ENCODE measurements at places on chromosomes 3 and 15. TPM values are rescaled to one million over a fixed set of nuclear protein-coding genes. Genes with fewer than 3 reads are reported as not detected.

DNA sequence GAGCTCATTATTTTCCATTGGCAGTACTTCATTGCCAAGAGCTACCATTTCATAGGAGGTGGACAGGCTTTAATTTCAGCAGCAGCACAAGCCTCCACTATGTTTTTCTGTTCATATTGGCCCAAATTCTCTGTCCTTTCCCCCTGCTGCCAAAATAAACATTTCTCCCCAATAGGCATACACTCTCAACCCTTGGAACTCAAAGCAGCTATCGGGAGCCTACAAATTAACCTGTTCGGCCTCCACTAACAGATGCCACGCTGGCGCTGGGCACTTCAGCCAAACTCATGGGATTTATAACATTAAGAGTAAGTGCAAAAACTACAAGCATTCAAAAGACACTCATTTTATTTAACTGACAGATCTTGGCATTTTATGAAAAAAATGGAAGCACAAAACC, 95.7 kb downstream of the NSUN3 start:
- H3K4me3 ChIP-seq = no peak overlapping the region
- H3K4me1 ChIP-seq = no peaks in the 10 kb centered on the region
- no peak overlapping the region for H3K27ac ChIP-seq
- no peak for DNase-seq
- H3K36me3 ChIP-seq = no peaks in the 10 kb centered on the region

The PLSCR5 gene
- not detected for total RNA-seq

- no peak overlapping the region for H3K4me3 ChIP-seq
- H3K27ac ChIP-seq = no peak overlapping the region
- H3K36me3 ChIP-seq = no peaks in the 10 kb centered on the region
- DNase-seq = no peak
Observed at GRCh38 chr15:71314956-71315537, 199.8 kb downstream of the THSD4 start.

The GOLGA8O gene
- total RNA-seq = 1.6 TPM

The TLR9 gene
- total RNA-seq = 0.06 TPM

The NMD3 gene
- total RNA-seq = 46.1 TPM

GRCh38 chr15:45921978-45922377, 287.1 kb downstream of the SQOR start:
- no peak overlapping the region for H3K27ac ChIP-seq
- H3K4me3 ChIP-seq = no peak overlapping the region
- H3K36me3 ChIP-seq = no peaks in the 10 kb centered on the region
- DNase-seq = no peak
- no peaks in the 10 kb centered on the region for H3K27me3 ChIP-seq

- no peak for DNase-seq
- H3K4me3 ChIP-seq = no peak overlapping the region
- H3K27ac ChIP-seq = no peak overlapping the region
- no peaks in the 10 kb centered on the region for H3K36me3 ChIP-seq
- no peaks in the 10 kb centered on the region for H3K4me1 ChIP-seq
Observed at GRCh38 chr3:50587806-50588758, 18.8 kb downstream of the HEMK1 start.

The IFT80 gene
- total RNA-seq = 24.1 TPM
